ENCODE measurements at places on chromosomes 5 and 9. TPM values are rescaled to one million over a fixed set of nuclear protein-coding genes. Genes with fewer than 3 reads are reported as not detected.

- H3K4me3 ChIP-seq, result no peak overlapping the region
- no peaks in the 10 kb centered on the region for H3K36me3 ChIP-seq
- peaks cover 11% of the 10 kb centered on the region for H3K4me1 ChIP-seq
These were observed 16.9 kb downstream of the ADAM19 start for GRCh38 chr5:157558681-157559080.

GRCh38 chr5:84384604-84385575, at the start of gene EDIL3:
TSS of gene EDIL3 (minus strand) at chr5:84384880. CDS start at chr5:84384374, 506 bp downstream.
- peaks cover 3% of the 10 kb centered on the region for H3K4me1 ChIP-seq
- H3K4me3 ChIP-seq, result no peak within 1 kb of the TSS
- H3K36me3 ChIP-seq, result peaks cover 2% of the 10 kb centered on the region
- DNase-seq, result no peak

DNA sequence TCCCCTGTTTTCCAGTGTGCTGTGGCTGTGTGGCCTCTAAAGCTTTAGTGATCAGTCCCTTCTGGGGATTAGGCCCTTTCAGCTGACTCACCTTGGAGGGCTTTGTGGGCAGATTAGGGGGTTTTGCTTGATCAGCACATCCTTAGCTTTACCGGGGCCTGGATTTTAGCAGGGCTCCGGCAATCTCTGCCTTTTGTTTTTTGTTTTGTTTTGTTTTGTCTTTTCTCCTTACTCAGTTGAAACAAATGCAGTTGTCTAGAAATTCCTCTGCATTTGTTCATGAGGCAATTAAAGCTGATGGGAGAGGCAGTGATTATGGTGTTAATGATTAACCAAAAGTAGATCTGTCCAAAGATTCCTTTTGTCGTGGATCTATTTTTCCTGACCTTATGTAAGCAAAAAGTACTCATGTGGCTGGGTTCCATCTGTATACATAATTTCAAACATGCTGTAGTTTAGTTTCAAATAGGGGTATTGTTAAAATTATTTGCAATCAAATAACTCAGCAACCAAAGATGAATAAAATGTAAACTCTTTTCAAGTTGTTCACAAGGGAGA, 5.2 kb upstream of the TDRD7 start:
- H3K27ac ChIP-seq, result no peak overlapping the region
- H3K36me3 ChIP-seq, result no peaks in the 10 kb centered on the region
- no peak overlapping the region for H3K4me3 ChIP-seq
- peaks cover 28% of the 10 kb centered on the region for H3K27me3 ChIP-seq
- DNase-seq, result no peak

GRCh38 chr5:87885758-87886157, 382.9 kb downstream of the TMEM161B start:
- no peak for DNase-seq
- no peak overlapping the region for H3K4me3 ChIP-seq
- H3K27ac ChIP-seq, result no peak overlapping the region
- H3K4me1 ChIP-seq, result no peaks in the 10 kb centered on the region
- no peaks in the 10 kb centered on the region for H3K27me3 ChIP-seq

DNA sequence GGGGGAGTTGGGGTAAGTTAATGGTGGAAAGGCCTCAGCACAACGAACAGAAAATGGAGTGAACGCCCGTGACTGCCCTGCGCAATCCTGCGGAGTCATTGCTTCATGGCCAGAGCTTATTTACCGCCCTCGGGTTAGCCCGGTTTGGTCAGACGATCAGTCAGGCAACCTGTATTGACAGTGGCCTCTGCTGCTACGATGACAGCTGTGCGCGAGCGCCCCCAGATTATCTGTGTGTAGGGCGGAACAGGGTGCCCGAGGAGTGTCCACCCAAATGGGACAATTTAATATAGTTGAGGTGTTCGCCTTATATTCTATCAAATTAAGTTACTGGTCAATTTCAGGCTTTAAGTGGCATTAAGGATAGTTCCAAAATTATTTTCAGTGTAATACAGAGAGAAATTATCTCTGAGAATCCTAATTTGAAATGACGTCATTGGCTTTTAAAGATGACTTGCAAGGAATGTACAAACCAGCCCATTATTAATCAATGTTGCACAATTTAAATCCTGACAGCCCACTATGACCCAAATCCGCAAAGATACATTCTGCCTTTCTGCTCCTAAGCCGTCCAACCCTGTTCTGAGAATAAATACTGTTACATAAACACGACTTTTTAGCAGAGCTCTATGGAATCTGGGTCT, 879 bp upstream of the UBQLN1 start:
- no peaks in the 10 kb centered on the region for H3K27me3 ChIP-seq
- H3K36me3 ChIP-seq, result peaks cover 22% of the 10 kb centered on the region
- peak overlapping the region; percentile 86 for H3K4me3 ChIP-seq
- peak overlapping the region; percentile 98 for H3K27ac ChIP-seq
- DNase-seq, result peak; percentile 73

- H3K36me3 ChIP-seq, result no peaks in the 10 kb centered on the region
- no peak overlapping the region for H3K4me3 ChIP-seq
- H3K4me1 ChIP-seq, result no peaks in the 10 kb centered on the region
- no peak overlapping the region for H3K27ac ChIP-seq
- peak; percentile 14 for DNase-seq
These were observed 6.1 kb upstream of the MOB3B start for GRCh38 chr9:27535701-27536118.

DNA sequence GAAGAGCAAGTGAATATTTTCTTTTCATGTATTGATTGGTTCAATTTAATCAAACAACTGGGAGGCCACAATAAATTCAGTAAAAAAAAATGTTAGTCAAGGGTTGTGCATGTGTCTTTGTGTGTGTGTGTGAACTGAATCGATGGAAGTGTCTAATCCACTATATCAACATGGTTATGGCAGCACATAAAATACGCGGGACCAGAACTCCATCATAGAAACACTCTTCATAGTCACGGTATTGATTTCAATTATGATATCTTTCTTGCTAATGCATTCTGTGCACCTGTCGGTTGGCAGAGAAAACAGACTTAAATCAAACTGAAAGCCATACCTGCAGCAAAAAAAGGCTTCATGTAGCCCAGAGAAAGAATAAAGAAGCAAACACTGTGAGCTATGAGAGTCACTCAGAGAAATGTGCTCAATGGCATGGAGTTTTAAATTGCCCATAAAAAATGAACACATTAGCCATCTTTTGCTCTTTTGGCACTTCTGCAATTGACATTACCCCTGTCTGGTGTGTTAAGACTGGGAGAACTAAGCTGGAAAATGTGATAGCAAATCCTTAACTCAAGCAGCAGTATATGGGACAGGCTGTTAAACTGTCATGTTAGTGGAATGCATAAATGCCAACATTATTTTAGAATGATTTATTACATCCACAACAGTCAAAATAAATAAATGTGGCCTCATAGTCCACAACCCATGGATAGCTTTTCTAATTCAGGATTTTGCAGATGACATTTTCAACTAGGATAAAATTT, 642.4 kb upstream of the C9orf72 start:
- H3K27ac ChIP-seq, result no peak overlapping the region
- H3K4me3 ChIP-seq, result no peak overlapping the region
- H3K4me1 ChIP-seq, result no peaks in the 10 kb centered on the region
- DNase-seq, result no peak

DNA sequence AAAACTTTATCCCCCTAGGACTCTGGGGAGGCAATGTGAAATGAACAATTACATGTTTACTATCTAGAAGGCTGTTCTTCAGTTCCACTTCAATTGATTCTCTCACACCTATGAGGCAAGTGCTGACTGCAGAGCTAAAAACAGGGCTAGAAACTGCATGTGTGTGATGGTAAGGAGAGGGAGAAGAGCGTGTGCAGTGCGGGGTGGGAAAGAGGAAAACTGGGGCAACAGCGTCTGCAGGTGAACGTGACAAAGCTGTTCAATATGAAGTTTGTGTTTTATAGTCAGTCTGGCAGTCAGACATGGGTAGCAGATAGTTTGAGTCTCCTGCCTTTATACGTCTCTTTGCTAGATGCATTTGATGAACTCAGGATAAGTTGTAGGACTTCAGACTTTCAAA, 6.6 kb upstream of the COMMD10 start:
- no peak overlapping the region for H3K27ac ChIP-seq
- peaks cover 2% of the 10 kb centered on the region for H3K27me3 ChIP-seq
- DNase-seq, result no peak

DNA sequence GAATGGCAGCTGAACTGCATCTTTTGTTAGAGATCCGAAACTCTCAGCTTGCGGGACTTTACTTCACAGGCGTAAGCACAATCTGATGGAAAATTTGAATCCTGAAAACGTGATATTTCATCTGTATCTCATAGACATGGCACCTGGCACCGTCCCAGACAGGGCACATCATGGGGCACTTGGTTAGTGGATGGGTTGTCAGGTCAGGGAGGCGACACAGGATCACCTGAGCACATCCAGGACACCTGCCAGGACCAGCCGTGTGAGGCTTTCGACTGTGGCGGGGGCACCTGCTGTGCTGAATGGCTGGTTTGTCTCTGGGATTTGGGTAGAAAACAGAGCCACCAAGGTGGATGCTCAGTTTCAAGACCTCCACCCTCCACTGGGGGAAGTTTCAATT, 11.3 kb upstream of the ZFP62 start:
- no peak overlapping the region for H3K27ac ChIP-seq
- H3K27me3 ChIP-seq, result peaks cover 3% of the 10 kb centered on the region
- no peak for DNase-seq
- peaks cover 8% of the 10 kb centered on the region for H3K4me1 ChIP-seq
- H3K36me3 ChIP-seq, result no peaks in the 10 kb centered on the region

- H3K27ac ChIP-seq, result no peak overlapping the region
These were observed 304.3 kb downstream of the ARHGAP26 start for GRCh38 chr5:143074414-143074996.

DNA sequence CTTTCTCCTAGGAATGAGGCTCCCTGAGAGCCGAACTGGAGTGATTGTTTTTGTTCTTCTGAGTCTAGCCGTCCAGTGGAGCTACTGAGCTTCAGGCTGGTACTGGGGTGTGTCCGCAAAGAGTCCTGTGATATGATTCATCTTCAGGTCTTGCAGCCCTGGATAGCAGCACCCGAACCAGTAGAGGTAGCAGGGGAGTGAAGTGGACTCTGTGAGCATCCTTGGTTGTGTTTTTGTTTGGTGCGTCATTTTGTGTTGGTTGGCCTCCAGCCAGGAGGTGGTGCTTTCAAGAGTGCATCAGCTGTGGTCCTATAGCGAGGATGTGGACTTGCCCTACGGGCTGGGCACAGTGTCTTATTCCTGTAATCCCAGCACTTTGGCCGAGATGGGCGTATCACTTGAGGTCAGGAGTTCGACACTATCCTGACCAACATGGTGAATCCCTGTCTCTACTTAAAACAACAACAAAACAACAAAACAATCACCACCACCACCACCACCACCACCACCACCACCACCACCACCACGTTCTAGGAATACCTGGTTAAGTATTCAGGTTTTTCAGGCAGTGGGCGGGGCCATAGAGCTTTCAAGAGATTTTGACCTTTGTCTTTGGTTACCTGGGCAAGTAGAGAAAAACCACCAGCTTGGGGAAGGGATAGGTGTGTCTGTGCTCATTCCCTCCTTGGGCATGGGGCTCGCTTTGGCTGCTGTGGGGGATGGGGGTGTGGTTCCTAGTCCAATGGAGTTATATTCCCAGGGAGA, 154.0 kb downstream of the WDR70 start:
- no peaks in the 10 kb centered on the region for H3K27me3 ChIP-seq
- H3K27ac ChIP-seq, result no peak overlapping the region
- no peak overlapping the region for H3K4me3 ChIP-seq
- DNase-seq, result no peak

DNA sequence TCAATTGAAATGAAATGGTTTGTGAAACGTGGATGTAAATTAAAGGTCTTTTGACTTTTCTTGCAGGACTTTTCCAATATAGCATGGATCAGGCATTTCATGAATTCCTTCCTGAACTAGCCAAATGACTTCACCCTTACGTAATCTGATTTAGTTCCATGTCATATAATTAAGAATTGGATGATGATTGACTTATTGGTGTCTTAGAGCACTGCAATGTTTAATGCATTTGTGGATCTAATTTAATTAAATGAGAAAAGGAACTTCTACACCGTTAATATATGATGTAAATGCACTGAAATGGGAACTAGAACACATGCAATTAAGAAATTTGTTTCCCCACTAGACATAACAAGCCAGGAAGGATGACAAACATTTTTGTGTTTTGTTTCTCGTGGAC, 228.8 kb downstream of the FBXL7 start:
- no peak overlapping the region for H3K27ac ChIP-seq
- DNase-seq, result no peak
- no peaks in the 10 kb centered on the region for H3K36me3 ChIP-seq
- no peaks in the 10 kb centered on the region for H3K27me3 ChIP-seq

GRCh38 chr9:90641086-90641485, 1.5 kb downstream of the DIRAS2 start:
- no peaks in the 10 kb centered on the region for H3K36me3 ChIP-seq
- no peak overlapping the region for H3K4me3 ChIP-seq
- no peak for DNase-seq
- H3K4me1 ChIP-seq, result no peaks in the 10 kb centered on the region

GRCh38 chr5:173689171-173689736, 72.8 kb upstream of the BOD1 start:
- DNase-seq, result no peak
- no peaks in the 10 kb centered on the region for H3K27me3 ChIP-seq
- no peaks in the 10 kb centered on the region for H3K36me3 ChIP-seq
- H3K27ac ChIP-seq, result no peak overlapping the region
- peaks cover 10% of the 10 kb centered on the region for H3K4me1 ChIP-seq

- no peak for DNase-seq
- H3K27me3 ChIP-seq, result peaks cover 52% of the 10 kb centered on the region
- H3K36me3 ChIP-seq, result no peaks in the 10 kb centered on the region
- peaks cover 9% of the 10 kb centered on the region for H3K4me1 ChIP-seq
These were observed 2.1 kb upstream of the GABRB2 start for GRCh38 chr5:161548487-161549094.

DNA sequence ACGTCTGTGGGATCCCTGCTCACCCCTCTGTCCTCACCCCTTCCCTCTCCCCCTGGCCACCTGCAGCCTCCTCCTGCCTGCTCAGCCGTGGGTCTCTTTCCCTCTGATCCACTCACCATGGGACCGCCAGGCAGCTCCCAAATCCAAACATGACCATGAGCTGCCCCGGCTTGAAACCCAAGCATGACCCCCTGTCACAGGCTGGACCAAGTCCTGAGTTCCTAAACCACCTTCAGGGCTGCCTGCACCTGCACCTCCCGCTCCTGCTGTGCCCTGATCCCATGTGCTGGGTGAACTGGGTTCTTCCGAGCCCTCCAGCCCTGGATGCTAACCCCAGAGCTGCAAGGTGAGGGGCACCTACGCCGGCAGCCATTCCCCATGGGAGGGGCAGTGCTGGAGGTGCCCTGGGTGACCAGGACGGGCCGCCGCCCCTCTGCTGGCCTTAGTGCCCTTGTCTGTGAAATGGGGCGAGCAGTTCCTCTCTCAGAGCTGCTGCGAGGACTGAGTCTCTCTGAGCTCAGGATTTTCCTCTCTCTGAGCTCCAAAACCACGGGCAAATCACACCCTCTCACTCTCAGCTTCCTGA, 149.6 kb downstream of the GAPVD1 start:
- no peaks in the 10 kb centered on the region for H3K36me3 ChIP-seq
- no peak for DNase-seq
- H3K4me1 ChIP-seq, result peaks cover 14% of the 10 kb centered on the region
- H3K4me3 ChIP-seq, result no peak overlapping the region
- H3K27me3 ChIP-seq, result peaks cover 16% of the 10 kb centered on the region
- no peak overlapping the region for H3K27ac ChIP-seq

PTGDS gene
- not detected for total RNA-seq

CCL28 gene
- 15.0 TPM for total RNA-seq

IL13 gene
- 6.5 TPM for total RNA-seq

DIPK1B gene
- total RNA-seq, result 0.14 TPM

OR2V1 gene
- total RNA-seq, result not detected

FBXL7 gene
- total RNA-seq, result not detected
